ENCODE measurements at places on chromosomes 12 and 14.

- DNase-seq: no peak
Measured at GRCh38 chr12:75488553-75488952, 8.0 kb downstream of the GLIPR1 start.

- no peak for DNase-seq
Measured at GRCh38 chr12:67543021-67543770, 105.3 kb upstream of the DYRK2 start.

GRCh38 chr14:85987907-85988306 is 458.0 kb downstream of the FLRT2 start:
- no peak for DNase-seq

GRCh38 chr14:57501039-57501557 is 7.4 kb upstream of the CCDC198 start:
- DNase-seq: no peak

DNA sequence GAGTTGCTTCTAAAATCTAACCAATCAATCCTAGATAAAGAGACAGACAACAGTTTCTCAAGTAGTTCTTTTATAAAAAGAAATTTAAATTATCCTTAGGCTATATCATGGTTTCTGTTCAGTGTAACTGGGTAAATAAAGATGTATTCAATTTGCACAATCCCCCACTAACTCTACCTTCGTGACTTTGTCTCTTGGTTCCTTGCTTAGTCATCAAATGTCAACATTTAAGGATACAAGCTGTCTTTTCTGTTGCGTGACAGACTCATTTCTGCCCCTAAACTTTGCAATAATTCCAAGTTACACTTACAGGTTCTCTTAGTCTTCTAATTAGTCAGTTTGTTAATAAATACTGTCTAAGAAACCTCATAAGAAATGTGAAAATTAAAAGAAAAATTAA is 50.6 kb downstream of the SCAF11 start:
- DNase-seq: no peak

DNA sequence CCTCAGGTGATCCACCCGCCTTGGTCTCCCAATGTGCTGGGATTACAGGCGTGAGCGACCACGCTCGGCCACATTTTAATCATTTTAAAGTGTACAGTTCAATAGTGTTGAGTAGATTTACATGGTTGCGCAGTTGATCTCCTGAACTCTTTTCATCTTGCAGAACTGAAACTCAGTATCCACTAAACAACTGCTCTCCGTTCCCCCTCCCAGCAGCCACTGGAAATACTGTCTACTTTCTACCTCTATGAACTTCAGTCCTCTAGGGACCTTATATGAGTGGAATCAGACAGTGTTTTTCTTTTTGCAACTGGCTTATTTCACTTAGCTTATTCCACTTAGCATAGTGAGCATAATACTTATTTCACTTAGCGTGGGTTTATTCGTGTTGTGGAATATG is 53.7 kb downstream of the KCTD10 start:
- DNase-seq: no peak

DNA sequence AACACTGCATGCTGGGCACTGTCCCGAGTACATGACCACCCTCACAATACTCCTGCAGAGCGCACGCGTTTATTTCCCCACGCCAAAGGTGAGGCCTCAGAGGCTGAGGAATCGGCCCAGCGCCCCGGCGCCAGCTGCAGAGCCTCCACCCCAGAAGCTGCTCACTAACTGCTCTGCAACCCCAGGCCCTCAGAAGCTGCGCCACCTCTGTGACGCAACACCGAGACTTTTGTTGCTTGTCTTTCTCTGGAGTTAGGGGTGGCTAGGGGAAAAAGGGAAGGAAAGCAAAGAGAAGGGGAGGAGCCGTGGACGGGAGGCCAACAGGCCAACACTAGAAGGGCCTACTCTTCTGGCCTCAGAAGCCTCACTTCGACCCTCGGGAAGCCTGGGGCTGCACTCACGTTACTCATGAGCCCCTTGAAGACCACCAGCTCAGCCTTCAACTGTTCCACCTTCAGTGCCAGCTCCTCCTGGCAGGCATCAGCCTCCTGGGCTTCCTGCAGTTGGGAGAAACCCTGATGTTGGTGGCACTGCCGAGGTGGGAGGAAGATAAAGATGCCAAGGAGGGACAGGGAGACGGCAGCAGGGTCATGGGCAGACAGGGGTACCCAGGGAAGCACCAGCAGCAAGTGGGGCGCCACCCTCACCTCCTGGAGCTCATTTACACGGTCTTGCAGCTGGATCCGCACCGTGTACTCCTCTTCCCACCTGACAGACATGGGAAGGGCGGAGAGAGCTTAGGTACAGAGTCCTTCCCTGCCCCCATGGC is 5.4 kb downstream of the IFFO1 start:
- DNase-seq: no peak
